ENCODE measurements at places on chromosomes 6 and 20. TPM values are rescaled to one million over a fixed set of nuclear protein-coding genes. Genes with fewer than 3 reads are reported as not detected.
A peak's percentile ranks its signal among the peaks of the same experiment; 100 is the strongest.

The IPCEF1 gene
- total RNA-seq = 22.6 TPM

The FOXQ1 gene
- total RNA-seq = not detected

The BANF2 gene
- total RNA-seq = not detected

The C2 gene
- total RNA-seq = 0.26 TPM

The TBX18 gene
- not detected for total RNA-seq

The ID1 gene
- 0.50 TPM for total RNA-seq

- DNase-seq = no peak
These were observed 636.3 kb downstream of the PTPRT start for GRCh38 chr20:42553374-42553773.

GRCh38 chr20:37697314-37697713 is 3.5 kb downstream of the CTNNBL1 start:
- no peak for DNase-seq

GRCh38 chr20:45044084-45044573 is 56.8 kb downstream of the KCNS1 start:
- DNase-seq = peak; percentile 67

DNA sequence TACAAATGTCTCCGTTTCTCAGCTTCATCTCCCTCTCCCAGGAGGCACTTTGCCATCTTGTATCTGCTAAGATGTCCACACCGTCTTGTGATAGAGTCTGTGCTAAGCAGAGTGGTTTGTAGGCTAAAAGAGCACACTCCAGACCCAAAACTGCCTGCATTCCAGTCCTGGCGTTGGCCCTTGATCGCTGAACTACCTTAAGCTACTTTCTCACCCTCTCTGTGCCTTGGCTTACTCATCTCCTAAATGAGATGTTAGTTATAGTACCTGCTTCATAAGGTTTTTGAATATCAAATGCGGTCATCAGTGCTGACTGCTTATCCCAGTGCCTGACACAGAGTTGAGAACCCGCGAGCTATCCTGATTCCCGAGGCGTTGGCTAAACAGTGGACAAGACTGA is 14.0 kb downstream of the CASS4 start:
- no peak for DNase-seq

GRCh38 chr20:24166412-24166811 is 177.8 kb upstream of the GGTLC1 start:
- DNase-seq = no peak

All from activated CD8-positive, alpha-beta T cell treated with anti-CD3 and anti-CD28 coated beads, Interleukin-2, amount 10 ng/mL, durations not matched to agents 7 days and 5 days (primary cell).